ENCODE measurements at places on chromosomes 4 and X.

GRCh38 chr4:41324861-41325260 is 68.1 kb downstream of the UCHL1 start:
- no peak for DNase-seq

- no peak for DNase-seq
These were observed 2.4 kb upstream of the CSN3 start for GRCh38 chr4:70239884-70240591.

DNA sequence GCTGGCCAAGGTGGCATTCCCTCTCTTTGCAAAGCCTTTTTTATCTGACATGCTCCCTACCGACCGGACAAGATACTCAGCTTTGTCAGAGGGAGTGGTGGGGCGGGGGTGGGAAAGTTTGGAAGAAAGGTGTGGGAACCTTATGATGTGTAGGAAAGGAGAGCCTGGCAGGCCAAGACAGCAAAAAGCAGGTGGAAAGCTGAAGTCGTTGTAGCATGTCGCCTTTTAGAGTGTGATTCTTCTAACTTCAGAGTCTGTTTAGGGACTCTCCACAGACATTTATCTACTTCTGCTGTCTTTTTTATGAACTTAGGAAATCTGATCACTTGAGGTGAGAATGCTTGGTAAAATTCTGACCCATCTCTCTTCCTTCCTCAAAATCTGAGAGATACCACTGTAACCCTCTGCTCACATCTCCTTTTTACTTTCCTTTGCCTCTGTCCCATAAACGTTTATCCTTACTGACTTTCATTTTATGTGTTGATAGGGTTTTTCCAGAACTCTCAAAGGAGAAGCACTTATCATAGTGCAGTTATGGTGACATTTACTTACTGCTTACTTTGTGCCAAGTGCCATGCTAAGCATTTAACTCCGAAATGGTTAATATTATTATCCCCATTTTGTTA is 8.2 kb upstream of the RUFY3 start:
- DNase-seq = no peak

- no peak for DNase-seq
These were observed 4.4 kb downstream of the ETNPPL start for GRCh38 chr4:108758498-108758897.

DNA sequence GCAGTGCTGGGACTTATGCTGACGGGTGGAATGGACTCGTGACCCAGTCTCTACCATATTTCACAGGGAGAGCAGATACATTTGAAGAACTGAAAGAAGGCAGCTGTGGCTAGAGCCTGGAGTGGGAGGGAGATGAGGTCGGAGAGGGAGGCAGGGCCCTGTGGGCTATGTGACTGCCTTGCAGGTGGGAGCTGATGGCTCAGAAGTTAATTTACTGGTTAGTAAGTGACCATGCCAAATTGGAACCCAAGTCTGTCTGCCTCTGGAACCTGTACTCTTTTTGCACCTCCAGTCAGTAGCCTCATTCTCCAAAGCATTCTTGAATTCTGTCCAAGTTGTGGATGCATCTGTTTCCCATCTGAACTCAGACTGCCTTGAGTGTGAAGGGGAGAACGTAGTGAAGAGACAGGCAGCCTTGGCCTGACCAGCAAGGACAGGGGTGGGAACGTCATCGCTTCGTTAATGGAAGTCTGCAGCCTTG is 92.3 kb downstream of the REPS2 start:
- no peak for DNase-seq

GRCh38 chr4:103645991-103646390 is 73.8 kb downstream of the TACR3 start:
- DNase-seq = no peak

DNA sequence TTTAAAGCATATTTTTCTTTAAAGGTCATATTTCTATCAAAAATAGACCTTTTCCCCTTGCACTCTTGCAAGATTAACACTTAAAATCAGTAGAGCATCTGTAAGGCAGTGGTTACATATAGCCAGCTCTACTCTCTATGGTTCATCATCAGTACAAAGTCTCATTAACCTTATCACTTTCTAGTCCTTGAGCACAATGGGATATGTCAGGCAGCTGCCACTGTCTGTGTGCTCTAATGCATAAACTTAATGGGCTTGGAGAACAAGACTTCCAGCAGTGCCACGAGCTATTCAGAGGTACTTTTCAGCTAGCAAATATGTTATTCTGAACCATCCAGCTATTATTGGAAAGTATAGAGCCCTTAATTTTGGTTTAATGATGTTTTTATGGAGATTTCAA is 393.7 kb downstream of the GASK1B start:
- DNase-seq = no peak

- DNase-seq = no peak
These were observed 127.2 kb downstream of the NR3C2 start for GRCh38 chr4:148315049-148315448.

DNA sequence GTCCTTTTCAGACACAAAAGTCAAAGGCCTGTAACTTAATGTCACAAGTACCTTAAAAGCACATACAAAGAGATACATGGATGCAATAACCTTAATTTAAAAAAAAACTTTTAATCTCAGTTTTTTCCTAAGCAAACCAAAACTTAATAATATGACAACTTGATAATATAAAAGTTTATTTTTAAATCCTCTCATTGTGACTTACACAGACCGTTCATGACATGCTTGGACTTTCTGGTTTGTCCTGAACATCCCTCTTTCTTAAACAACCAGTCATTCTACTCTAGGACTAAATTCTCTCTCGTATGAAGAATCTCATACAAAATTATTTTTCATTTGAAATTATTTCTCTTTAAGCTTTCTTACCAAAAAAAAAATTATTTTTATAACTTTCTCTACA is 43.1 kb upstream of the CYP2U1 start:
- DNase-seq = no peak

GRCh38 chrX:152306331-152306730 is 144.8 kb downstream of the GABRA3 start:
- no peak for DNase-seq

GRCh38 chr4:101938836-101939235 is 148.3 kb downstream of the BANK1 start:
- no peak for DNase-seq

DNA sequence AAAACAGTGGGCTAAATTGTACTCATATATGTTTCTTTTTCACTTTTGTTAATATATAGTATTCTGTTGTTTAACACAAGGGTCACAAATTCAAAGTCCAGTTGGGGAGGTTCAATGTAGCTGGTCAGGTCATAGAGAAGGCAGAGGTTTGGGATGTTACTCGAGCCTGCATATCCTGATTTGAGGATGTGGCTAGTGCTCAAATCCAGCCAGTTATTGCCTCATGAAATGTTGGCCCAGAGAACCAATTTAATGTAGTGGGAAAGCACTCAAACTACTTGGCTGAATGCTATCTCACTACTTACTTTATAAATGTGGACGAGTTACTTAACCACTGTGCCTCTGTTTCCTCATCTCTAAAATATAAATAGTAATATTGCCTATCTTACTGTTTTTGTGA is 12.5 kb downstream of the USO1 start:
- no peak for DNase-seq

DNA sequence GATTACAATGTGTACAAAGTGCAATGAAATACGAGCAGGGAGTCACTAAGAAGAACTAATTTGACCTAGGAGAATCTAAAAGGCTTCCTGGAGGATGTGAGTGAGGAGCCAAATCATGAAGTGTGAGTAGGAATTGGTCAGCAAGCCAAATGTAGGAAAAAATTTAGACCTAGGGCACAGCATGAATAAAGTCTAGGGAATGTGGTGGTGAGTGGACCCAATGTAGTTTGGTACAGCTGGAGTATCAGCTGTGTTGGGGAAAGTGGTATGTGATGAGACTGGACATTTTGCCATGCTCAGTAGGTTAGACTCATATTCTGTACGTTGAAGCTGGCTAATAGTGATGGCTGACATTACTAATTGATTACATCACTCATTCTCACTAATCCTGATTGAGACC is 191.0 kb downstream of the AFF2 start:
- no peak for DNase-seq

GRCh38 chrX:73401591-73402266 is 45.1 kb upstream of the CDX4 start:
- no peak for DNase-seq
